ENCODE measurements at places on chromosomes 2 and 18. TPM values are rescaled to one million over a fixed set of nuclear protein-coding genes. Genes with fewer than 3 reads are reported as not detected.

Gene PRKRA
- 27.4 TPM for total RNA-seq

Gene UCN
- total RNA-seq = 1.2 TPM

Gene APOB
- 0.14 TPM for total RNA-seq

Gene FAM228A
- not detected for total RNA-seq

Gene EVX2
- total RNA-seq = not detected

Gene UGT1A10
- total RNA-seq = 0.11 TPM

Gene TRAF3IP1
- 12.7 TPM for total RNA-seq

Gene LYG1
- 1.7 TPM for total RNA-seq

Gene ADAM23
- 10.0 TPM for total RNA-seq

Gene KCNE4
- total RNA-seq = 0.46 TPM

Gene STAT4
- total RNA-seq = 4.5 TPM

Gene ALK
- not detected for total RNA-seq

Gene CCBE1
- 9.8 TPM for total RNA-seq

Gene RAB17
- total RNA-seq = 0.28 TPM

Gene SCG2
- 0.94 TPM for total RNA-seq

Gene LIMS3
- not detected for total RNA-seq

Gene FIGN
- 2.1 TPM for total RNA-seq

Gene CFC1
- total RNA-seq = 0.11 TPM

Gene REEP1
- 1.1 TPM for total RNA-seq

Gene SATB2
- total RNA-seq = 2.7 TPM

Gene GAL3ST2
- total RNA-seq = 0.22 TPM

Gene LIMS4
- 0.60 TPM for total RNA-seq

Gene SLC25A12
- total RNA-seq = 13.4 TPM

Gene TMEM127
- 44.6 TPM for total RNA-seq

Gene HOXD4
- 0.41 TPM for total RNA-seq

Gene PLEK
- not detected for total RNA-seq

Gene CRYGC
- total RNA-seq = not detected

Gene CAPN14
- 0.04 TPM for total RNA-seq

Gene EPG5
- 4.2 TPM for total RNA-seq

Gene ANO7
- 1.6 TPM for total RNA-seq

Gene LHCGR
- total RNA-seq = not detected

Gene FZD7
- total RNA-seq = 6.7 TPM

Gene LYG2
- total RNA-seq = not detected

Gene EPB41L3
- total RNA-seq = 0.02 TPM

Gene WDFY1
- total RNA-seq = 36.6 TPM

Gene NEUROD1
- not detected for total RNA-seq

Gene RGPD3
- total RNA-seq = 0.16 TPM

Gene KATNAL2
- total RNA-seq = 2.3 TPM

Gene GBX2
- total RNA-seq = 2.3 TPM

Gene ABCG5
- total RNA-seq = not detected

Gene SKOR2
- not detected for total RNA-seq

Gene TEKT4
- not detected for total RNA-seq

Gene SLC9A2
- 2.9 TPM for total RNA-seq

Gene KLF11
- total RNA-seq = 3.6 TPM

Gene SAG
- total RNA-seq = not detected

Gene PPP1R1C
- 1.8 TPM for total RNA-seq

Gene LRP2
- 0.01 TPM for total RNA-seq

Gene ABHD1
- 1.6 TPM for total RNA-seq

Gene DRC1
- total RNA-seq = 0.11 TPM

Gene LINC00305
- total RNA-seq = not detected

Gene ADCYAP1
- total RNA-seq = not detected

Gene SLC5A7
- not detected for total RNA-seq

Gene LOXHD1
- not detected for total RNA-seq

Gene ITGB6
- total RNA-seq = 0.87 TPM

Gene KLHL41
- 0.15 TPM for total RNA-seq

Gene ASPRV1
- 0.38 TPM for total RNA-seq

Gene PCARE
- total RNA-seq = not detected

Gene SLC4A1AP
- total RNA-seq = 29.3 TPM

Gene NMUR1
- not detected for total RNA-seq

Measured in A549 treated with AZD2906 at 1 μM for 4 hours (cell line).